Activated CD4-positive, alpha-beta T cell treated with anti-CD3 and anti-CD28 coated beads for 24 hours (primary cell): ENCODE measurements at places on chromosomes 6 and 20.

DNA sequence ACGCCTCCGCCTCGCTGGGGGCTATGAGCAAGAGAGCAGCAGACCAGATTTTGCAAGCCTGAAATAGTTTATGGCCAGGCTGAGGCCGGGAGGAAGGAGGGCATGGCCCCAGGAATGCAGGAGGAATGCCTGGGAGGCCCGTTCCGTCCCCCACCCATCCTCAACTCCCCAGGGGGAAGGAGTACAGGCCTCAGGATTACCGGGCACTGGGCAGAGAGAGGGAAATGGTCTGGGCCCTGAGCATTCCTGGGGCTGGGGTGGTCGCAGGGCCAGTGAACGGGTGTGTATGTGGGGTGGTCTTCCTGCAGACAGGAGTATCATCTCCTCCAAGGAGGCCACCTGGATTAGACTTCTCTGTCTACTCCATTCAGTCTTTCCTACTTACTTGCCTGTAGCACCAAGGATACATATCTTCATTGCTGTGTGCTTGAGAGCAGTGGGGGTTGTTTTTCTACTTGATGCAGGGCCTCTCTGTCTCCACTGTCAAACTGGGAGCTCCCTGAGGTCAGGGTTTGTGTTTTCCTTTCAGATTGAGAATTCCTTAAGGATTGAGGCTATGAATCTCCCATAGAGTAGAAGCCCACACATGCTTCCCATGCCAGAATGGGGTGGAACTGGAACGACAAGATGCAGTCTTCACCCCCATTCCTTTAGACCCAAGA lies 81.3 kb downstream of the VEGFA start:
- no peak for DNase-seq

- DNase-seq: peak; percentile 67
Observed at GRCh38 chr6:166275714-166276166, 32.5 kb downstream of the PRR18 start.

- DNase-seq: no peak
Observed at GRCh38 chr6:111837641-111838500, 35.4 kb downstream of the FYN start.

- no peak for DNase-seq
Observed at GRCh38 chr6:154473324-154473723, 37.2 kb downstream of the CNKSR3 start.

- peak; percentile 61 for DNase-seq
Observed at GRCh38 chr20:62791301-62792181, 4.7 kb upstream of the MRGBP start.

DNA sequence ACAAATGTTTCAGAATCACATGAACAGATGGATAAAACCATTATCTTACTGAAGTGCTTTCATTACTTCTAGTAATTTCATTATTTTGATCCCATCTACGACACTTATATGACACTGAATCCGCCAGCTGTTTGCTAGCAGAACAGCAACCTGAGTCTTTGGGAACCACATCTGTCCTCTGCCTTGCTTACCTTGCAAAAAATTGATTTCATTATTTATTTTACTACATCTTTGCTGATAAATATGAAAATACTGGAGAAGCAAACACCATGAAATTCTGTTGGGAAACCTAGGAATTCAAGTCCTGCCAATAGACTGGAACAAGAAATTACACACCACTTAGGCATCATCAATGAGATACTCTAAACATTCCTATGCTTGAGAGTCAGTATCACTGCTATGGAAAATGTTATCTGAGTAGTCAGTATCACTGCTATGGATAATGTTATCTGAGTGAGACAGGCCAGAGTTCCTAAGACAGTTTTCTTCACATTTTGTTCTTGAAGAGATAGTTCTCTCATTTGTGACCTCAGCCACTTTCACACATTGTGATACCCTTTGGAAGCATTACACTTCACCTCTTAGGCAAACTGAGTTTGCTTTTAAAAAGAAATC lies 91.9 kb downstream of the PDE10A start:
- no peak for DNase-seq

DNA sequence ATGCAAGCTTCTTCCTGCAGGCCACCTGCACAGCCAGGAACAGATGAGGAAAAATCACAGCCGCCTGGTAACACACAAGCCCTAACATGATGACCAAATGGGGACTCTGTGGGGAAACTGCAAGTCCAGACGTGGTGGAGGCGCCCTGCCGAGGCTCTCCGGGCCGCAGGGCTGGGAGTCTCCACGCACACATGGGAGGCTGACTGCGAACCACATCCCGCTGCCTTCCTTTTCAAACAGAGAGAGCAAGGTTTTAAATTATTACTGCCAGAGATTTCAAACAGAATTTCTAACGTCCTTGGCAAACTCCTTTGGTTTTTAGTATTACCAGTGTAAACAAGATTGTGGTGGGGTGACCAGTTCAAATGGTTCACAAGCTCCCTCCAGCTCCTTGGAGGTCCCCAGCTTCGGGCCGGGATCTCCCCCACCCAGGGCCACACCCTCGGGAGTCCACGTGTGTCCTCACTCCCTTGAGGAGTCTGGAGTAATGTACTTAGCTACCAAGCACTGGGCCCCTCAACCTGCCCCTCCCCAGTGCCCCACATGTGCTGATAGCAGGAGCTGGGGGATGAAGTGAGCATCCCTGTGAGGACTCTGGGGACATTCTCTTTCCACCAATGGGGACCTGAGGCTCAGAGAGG lies 252.7 kb downstream of the TAF4 start:
- DNase-seq: no peak

DNA sequence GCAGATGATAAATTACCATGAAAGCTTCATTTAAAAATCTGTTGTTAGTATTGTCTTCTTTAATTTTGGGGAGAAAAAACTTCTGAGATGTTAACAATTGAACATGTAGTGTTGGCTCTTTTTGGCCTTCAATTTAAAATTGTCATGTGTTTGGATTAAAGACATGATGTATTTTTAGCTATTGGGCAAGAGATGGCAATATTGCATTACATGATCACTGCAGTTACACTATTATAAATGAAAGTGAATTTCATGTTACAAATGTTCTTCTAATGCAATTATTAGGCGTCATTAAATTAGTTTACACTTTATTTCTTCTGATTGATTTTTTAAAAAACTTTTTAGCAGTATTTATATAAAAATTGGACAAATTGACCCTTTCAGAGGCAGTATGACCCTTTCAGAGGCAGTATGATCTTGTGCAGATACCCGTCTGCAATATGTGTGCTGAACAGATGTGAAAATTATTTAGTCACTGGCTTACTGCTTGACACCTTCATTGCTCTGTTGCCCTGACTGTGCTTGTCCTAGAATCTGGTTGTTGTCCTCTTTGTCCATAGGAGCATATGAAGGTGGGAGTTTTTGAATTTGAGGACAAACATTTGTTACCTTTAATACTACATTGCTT lies 25.8 kb downstream of the CDKAL1 start:
- DNase-seq: no peak

DNA sequence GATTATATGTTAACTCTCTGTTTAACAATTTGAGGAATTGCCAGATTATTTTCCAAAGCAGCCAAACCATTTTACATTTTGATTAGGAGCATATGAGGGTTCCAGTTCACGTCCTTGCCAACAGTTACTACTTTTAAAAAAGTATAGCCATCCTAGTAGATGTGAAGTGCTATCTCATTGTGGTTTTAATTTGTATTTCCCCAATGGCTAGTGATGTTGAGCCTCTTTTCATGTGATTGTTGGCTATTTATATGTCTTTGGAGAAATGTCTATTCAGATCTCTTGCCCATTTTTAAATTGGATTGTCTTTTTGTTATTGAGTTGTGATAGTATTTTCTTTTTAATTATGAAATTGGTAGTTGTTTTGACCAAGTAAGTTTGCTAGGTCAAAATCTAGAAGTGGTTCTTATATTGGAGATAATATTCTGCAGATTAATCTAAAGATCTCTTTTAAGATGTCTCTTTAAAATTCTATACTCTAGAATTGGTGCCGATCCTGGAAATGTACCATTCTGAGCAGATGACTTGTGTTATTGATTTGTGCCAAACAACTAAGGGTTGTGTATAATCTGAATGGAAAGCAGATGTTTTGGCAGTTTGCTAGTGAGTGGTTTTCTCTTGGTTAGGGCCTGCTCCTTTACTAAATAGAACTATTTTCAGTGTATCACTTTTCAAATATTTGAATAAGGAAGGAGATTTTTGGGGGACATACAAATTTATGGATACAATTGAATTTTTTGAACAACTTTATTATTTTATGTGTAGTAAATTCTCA lies 99.5 kb downstream of the CDKAL1 start:
- DNase-seq: no peak

DNA sequence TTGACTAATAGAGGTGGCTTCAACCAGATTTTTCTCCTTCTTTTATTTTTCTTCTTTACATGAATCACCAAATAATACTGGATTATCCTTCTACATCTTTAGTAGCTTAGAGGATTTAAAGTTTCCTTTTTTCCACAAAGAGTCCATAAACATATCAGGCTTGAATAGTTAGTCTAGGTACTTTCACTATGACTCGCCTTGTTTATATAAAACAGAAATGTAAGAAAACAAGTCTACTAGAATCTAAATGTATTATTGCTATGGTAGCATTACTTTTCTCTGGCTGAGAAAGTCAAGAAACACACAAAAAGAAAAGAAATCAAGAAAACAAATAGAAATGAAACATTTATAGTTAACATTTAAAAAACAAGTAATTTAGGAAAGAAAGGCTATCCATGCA lies 215.2 kb downstream of the PTPRK start:
- no peak for DNase-seq

GRCh38 chr20:48928832-48929725 lies 7.6 kb downstream of the ARFGEF2 start:
- DNase-seq: no peak

- no peak for DNase-seq
Observed at GRCh38 chr6:80460257-80460865, 353.9 kb downstream of the BCKDHB start.

DNA sequence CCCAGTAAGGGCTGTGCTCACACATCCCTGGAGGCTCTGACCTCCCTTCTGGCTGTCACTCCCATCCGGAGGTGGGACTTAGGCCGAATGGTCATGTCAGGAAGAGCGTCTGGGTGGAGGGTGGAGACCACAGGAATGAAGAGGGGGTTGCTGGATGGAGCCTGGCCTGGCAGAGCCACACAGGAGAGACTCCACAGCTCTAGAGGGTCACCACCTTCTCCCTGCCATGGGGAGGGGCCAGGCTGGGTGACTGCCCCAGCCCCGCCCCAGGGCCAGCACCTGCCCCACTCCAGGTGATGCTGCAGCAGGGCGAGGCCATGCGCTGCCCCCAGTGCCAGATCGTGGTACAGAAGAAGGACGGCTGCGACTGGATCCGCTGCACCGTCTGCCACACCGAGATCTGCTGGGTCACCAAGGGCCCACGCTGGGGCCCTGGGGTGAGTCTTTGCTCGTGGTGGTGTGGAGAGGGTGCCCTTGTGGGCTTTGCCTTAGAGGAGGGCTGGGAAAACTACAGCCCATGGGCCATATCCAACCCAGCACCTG lies 20.6 kb downstream of the RBCK1 start:
- no peak for DNase-seq

DNA sequence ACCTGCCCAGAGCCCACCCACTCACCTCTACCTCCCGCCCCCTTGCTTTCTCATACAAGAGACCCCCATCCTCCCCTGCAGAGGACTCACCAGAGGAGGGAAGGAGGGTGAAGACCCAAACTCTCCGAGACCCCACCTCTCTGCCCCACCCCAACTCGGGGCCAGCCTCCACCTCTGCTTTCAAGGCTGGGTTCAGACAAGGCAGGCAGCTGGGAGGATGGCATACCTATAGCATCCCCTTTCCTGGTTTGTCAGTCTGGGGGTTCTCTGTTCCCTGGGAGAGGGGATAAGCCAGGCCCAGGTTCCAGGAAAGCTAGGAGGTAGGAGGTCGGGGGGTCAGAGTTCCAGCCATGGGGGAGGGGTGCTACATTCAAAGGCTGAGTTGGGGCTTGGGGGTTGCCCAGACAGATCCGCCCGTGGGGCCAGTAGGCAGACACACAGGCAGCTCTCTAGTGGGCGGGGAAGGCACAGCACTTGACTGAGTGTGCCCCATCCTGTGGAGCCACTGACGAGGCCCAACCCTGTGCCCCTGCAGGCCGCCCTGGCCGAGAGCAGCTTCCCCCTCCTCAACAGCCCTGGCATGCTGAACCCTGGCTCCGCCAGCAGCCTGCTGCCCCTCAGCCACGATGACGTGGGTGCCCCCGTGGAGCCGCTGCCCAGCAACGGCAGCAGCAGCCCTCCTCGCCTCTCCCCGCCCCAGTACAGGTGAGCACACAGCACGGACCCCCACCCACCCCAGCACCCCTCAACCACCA lies 40.8 kb upstream of the MDFI start:
- DNase-seq: no peak

GRCh38 chr20:61482901-61483300 lies 230.8 kb downstream of the CDH4 start:
- no peak for DNase-seq

GRCh38 chr6:114740547-114740946 lies 397.7 kb upstream of the HS3ST5 start:
- no peak for DNase-seq

- no peak for DNase-seq
Observed at GRCh38 chr20:23399568-23400241, 21.6 kb downstream of the NAPB start.

- no peak for DNase-seq
Observed at GRCh38 chr6:122995921-122996793, at the start of gene CLVS2. Gene CLVS2 (plus strand): TSS chr6:122996235. CDS start chr6:122997778, 1,543 bp downstream.

DNA sequence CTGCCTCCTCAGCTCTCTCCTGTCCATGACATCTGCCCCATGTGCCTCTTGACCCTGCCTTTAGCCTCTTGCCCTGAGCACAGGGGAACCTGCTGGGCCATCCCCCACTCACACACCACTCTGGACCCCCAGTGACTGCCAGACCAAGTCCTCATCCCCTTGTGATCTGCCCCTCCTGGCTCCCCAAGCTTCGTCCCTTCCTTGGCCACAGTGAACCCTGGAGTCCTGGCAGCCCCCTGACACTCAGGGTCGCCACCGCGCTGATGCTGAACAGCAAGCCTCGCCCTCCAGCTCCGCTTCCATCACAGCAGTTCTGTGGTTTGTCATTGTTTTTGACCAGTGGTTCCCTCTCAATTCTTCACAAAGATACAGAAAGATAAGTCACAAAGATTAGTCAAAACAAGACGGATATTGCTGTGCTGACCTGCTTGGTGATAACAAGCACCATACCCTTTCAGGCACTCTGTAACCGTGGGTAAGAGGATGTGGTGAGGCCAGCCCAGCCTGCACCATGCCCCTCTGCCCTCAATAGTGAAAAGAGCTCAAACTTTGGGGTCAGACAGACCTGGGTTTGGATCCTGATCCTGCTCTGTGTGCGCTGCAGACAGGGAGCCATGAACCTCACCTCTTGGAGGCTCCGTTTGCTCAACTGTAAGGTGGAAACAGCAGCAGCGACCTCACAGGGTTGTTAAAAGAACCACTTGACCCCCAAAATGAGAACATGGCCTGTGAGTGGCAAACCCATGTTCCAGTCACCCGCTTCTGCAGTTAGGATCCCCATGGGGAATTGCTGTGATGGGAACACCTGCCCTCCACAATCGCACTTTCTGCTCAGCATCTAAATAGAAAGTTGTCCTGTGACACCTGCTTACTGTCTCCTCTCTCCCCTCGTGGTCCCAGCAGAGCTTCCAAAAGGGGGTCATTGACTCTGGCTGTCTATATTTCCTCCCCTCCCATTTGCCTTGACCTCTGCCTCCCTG lies 114.5 kb downstream of the TOX2 start:
- no peak for DNase-seq
